Activated naive CD4-positive, alpha-beta T cell treated with Interleukin-2 at 50 U/mL for 16 hours (primary cell): ENCODE measurements at places on chromosomes 7 and 10.

- DNase-seq: no peak
Measured at GRCh38 chr10:121152935-121153334, 301.8 kb downstream of the WDR11 start.

GRCh38 chr7:106552645-106553445, 108.1 kb downstream of the CCDC71L start:
- DNase-seq: no peak

DNA sequence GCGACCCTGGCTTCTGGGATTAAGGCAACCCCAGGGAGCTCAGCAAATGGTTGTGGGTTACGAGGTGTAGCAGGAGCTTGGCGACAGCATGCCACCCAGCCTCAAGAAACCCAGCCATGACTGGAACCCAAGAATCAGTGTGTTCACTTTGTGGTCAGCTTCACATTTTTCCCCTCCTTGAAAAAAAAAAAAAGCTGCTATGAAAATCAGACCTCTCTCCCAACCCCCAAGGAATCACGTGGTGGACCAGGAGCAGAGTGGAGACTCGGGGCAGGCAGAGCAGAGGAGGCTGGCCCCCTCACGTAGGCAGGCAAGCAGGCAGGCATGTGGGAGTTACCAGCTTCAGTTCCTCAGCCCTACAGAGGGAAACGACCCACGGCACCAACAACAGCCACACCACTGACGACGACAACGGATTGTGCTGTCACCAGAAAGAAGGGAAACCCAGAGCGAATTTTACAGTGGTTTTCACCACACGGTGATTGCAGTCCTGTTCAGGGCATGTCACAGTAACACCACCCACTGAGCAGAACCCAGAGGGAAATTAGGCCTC, 203.4 kb downstream of the SLC25A13 start:
- DNase-seq: no peak

DNA sequence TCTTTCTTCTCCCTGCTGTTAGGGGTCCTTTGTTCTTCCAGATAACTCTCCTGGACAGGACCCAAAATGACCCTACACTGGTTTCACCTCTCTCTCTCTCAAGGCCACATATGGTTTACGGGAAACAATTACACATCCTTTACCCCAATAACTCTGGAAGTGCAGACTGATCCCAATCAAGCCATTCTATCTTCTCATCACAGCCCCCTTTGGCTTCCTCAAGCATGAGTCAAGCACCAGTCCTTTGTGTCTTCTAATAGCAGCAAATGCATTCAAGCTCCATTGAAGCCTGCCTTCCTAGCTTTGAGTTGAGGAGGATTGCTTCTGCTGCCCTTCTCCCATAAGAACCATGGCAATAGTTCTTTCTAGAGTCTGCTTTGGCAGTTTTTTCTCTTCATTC, 20.2 kb downstream of the C10orf67 start:
- DNase-seq: no peak

DNA sequence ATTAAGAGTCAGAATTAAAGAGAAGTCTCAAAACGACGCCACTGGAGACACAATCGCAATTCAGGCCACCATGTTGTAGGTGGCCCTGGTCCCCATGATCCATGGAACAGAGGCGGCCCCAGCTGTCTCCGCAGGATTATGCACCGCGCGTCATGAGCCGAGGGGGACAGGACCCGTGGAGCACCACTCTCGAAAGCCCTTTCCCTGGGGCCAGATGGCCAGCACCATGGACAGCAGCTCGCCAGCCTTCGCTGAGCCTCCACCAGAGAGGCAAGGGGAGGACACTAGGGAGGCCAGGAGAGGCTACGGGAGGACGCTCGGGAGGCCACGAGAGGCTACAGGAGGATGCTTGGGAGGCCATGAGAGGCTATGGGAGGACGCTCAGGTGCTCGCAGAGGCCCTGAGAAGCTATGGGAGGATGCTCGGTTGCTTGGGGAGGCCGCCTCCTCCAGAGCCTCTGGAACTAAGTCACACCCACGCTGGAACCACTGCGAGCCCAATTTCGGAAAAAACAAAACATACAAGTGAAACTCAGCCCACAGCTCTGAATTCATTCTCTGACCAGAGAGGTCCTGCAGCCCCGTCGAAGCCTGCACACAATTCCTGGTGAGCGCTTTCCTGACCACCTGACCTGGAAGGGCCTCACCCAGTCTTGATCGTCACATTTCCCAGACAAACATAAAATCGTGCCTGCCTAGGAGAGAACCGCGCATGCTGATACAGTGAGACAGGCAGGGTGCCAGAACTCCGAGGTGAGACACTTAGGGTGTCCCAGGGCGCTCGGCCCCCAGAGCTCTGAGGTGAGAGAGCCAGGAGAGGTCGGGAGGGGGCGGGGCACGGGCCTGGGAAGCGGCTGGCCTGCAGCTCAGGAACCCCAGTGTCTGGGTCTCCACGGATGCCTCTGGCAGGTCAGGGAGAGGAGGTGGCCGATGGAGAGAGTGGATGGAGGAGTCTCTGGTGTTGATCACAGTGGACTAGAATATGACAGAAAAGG, 224.4 kb downstream of the PTPRN2 start:
- DNase-seq: no peak

DNA sequence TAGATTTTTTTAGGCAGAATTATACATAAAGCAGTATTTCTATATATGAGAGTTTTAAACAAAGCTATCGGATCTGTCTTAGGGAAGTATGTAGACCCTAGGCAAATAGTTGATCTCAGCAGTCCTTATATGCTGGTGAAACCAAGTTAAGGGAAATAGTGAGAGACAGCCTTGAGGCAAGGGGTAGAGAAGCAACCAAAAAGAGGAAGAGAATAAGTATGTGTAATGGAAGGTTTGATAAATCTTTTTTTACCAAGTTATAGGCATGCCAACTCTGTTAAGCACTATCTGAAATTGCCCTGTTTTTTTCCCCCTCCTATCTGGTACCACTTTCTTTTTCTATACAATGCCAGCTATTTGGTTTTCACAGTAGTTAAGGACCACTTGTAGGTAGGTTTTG, 19.9 kb downstream of the SPAG6 start:
- no peak for DNase-seq

DNA sequence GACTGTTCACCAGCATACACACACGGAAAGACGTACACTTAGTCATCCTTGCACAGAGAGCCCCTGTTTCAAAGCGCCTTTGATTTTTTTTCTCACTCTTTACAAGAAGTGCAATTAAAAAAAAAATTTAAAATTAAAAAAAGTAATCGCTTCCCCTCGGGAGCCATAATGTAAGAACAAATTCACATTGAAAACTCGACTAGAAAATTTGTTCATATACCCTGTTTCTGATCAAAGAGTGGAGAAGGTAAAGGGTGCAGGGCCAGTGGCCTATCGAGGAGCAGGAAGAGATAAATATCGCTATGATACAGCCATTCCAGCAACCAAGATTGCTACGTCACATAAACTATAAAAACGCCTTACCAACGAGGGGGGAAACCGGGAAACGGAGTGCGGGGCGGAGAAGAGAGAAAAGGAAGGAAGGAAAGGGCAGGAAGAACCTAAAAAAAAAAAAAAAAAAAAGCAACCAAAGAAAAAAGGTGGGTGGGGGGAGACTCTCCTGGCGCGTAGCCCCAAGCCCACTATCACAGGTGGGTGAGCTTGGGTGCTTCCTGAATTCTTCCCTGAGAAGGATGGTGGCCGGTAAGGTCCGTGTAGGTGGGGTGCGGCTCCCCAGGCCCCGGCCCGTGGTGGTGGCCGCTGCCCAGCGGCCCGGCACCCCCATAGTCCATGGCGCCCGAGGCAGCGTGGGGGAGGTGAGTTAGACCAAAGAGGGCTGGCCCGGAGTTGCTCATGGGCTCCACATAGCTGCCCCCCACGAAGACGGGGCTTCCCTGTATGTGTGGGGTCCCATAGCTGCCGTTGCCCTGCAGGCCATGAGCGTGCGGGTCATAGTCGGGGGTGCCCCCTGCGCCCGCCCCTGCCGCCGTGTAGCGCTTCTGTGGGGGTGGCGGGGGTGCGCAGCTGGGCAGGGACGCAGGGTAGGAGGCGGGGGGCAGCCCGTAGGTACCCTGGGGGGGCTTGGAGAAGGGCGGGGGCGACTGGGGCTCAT, 5.2 kb upstream of the HOXA2 start:
- DNase-seq: no peak

GRCh38 chr7:68730964-68731363, 867.3 kb upstream of the AUTS2 start:
- DNase-seq: no peak

DNA sequence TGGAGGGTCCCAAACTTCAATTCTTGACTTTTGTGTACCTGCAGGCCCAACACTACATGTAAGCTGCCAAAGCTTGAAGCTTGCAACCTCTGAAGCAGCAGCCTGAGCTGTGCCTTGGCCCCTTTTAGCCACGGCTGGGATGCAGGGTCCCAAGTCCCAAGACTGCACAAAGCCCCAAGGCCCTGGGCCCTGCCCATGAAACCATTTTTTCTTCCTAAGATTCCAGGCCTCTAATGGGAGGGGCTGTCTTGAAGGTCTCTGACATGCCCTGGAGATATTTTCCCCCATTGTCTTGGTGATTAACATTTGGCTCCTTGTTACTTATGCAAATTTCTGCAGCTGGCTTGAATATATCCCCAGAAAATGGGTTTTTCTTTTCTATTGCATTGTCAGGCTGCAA, 52.7 kb downstream of the MTURN start:
- no peak for DNase-seq

- DNase-seq: no peak
Measured at GRCh38 chr7:84302949-84303348, 108.4 kb upstream of the SEMA3A start.

GRCh38 chr7:42319631-42320030, 82.6 kb upstream of the GLI3 start:
- no peak for DNase-seq

GRCh38 chr7:145134377-145134776, 298.5 kb upstream of the TPK1 start:
- no peak for DNase-seq

GRCh38 chr7:123492485-123492884, 41.9 kb downstream of the IQUB start:
- no peak for DNase-seq

GRCh38 chr7:100022621-100023020, 7.2 kb downstream of the ZKSCAN1 start:
- DNase-seq: no peak

DNA sequence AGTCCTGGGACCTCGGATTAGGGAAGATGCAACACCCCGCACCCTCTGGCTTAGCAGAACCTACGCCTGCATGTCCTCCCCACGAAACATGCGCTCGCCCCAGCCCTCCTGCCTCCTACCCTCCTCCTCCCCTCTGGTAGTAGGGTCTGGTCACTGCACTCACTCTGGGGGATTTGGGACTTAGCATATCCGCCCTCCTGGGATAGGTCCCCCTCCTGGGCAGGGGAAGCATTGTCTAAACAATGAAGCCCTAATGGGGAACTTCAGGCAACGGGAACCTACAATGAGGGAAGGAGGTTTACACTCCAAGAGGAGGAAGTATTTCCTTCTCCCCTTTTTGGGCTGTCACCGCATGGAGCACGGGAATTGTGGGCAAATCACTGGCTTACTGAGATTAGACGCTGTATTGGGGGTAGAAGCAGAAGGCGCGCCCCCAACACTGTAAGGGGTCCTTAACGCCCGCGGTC, 892 bp downstream of the CRHR2 start:
- no peak for DNase-seq

- DNase-seq: no peak
Measured at GRCh38 chr7:101303102-101303701, 18.4 kb downstream of the IFT22 start.

DNA sequence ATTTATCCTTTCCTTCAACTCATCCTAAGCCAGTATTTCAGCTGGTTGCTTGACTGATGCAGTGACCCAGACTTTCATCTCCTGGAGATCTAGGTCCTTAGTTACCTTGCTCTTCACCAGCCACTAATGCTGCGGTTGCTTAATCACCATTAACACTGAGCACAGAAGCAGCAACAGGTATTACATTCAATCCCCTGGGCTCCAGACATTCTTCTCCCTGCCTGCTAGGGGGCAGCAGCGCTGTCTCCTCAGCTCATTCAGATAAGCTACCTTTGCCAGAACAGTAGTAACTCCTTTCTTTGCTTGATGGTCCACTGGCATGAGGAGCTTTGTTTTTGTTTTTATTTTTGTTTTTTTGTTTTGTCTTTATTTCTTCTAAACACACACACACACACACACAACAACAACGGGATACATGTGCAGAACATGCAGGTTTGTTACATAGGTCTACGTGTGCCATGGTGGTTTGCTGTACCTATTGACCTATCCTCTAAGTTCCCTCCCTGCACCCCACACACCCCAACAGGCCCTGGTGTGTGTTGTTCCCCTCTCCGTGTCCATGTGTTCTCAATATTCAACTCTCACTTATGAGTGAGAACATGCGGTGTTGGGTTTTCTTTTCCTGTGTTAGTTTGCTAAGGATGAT, 1043.2 kb upstream of the C7orf33 start:
- DNase-seq: no peak

DNA sequence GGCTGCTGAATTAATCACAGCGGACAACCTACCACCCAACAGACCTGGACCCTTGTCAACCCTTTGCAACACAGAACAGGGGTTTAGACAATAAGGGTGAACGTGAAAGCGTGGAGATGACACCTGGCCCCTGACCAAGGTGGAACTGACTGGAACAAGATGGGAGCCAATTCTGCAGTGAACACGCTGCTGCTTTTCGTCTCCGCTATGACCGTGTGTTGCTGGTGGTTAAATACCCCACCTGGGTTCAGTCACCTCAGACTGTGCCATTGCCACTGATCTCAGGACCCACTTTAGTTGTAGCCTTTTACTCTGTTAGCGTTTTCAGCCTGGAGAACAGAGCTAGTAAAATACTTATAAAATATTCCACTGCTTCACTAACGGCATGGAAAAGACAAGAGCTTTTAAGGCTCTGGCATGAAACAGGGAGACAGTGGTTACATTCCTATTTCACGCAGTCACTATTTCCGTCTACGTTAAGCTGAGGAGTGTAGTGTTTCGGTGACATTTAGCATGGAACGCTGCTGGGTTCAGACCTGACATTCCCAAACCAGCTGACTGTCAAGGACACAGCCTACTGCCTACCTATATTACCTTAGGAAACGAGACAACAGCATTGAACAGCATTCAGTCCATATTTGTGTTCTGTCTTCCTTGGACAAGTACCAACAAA, 119.5 kb upstream of the PRSS1 start:
- no peak for DNase-seq

- no peak for DNase-seq
Measured at GRCh38 chr10:49207936-49208487, 19.8 kb upstream of the TMEM273 start.

GRCh38 chr10:130479146-130479545, 343.0 kb downstream of the GLRX3 start:
- DNase-seq: no peak

- no peak for DNase-seq
Measured at GRCh38 chr10:114715171-114715670, 57.1 kb upstream of the ABLIM1 start.

- DNase-seq: no peak
Measured at GRCh38 chr7:69751026-69751425, 152.8 kb downstream of the AUTS2 start.

DNA sequence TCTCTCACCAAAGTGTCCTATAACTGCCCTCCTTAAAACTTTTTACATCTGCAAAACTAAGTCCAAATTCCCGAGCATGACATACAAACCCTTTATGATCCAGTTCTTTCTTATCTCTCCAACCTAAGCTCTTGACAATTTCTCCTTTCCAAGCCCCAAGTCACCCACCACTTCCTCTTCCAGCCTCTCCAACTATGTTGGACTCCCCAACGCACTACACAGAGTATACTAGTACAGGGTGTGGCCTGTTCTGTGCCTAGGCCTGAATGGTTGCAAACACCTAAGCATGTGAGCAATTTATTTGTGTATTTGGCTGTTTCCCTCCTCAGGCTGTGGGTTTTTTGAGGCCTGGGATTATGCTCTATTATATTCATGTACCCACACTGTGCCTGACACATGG, 101.2 kb upstream of the APBB1IP start:
- DNase-seq: no peak

- no peak for DNase-seq
Measured at GRCh38 chr10:108582888-108583287, 1340.4 kb downstream of the XPNPEP1 start.
